ENCODE measurements at places on chromosomes 3 and 15.

- DNase-seq: no peak
Observed at GRCh38 chr3:194744826-194745225, 59.1 kb downstream of the FAM43A start.

DNA sequence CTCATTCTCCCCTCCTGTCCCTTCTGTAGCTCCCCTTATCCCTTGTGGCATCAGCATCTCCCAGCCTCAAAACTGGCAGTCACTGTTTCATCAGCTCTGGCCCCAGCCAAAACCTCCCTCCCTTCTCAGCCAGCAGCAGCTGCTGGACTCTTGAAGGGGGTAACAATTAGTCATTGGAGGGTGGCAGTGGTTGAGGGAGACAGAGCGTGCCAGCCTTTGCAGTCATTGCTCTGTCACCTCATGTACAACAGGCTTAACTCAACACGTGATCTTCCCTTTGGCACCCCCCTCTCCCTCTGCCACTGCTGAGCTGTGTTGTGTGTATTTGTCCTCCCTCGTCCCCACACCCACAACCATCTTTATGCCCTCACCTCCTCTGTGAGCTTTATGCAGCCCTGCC, 28.2 kb downstream of the RBP2 start:
- DNase-seq: peak; percentile 75

DNA sequence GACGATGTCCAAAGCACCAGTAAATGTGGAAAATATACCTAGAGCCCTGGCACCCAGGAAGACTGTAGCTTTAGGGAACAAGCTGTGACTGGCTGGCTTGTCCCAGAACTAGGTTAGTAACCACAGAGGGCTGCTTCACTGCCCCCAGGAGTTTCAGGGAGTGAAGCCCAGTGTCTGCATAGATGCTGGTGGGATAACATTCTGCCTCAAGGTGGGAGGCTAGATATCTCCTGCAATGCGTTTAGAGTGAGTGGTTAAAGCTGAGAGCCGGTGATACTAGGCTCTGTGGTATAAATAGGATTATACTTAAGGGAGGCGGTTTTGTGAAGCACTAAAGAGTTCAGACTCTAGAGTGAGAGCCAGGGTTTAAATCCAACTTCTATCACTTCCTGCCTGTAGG, 11.7 kb upstream of the CP start:
- no peak for DNase-seq

- DNase-seq: no peak
Observed at GRCh38 chr15:43239732-43240491, 19.1 kb upstream of the EPB42 start.

DNA sequence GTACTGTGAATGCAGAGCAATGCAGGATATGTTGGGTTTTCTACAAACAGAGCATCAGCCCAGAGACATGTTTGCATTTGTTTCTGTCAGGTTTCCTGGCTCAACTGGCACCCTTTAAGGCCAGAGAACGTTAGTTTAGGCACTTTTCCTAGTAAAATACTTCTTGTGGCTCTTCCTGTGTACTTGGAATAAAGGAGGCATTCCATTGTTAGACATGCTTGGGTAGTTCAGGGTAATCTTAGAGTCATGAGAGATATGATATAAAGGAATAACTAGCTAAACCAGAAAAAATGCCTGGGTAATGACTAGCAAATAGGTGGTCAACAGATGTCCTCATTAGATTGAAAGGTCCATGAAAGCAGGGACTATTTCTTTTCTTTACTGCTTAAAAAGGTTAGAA, 60.4 kb upstream of the RBM5 start:
- no peak for DNase-seq

- DNase-seq: no peak
Observed at GRCh38 chr15:76398317-76399104, 61.9 kb downstream of the ISL2 start.

- no peak for DNase-seq
Observed at GRCh38 chr3:35987386-35987785, 348.1 kb downstream of the ARPP21 start.

DNA sequence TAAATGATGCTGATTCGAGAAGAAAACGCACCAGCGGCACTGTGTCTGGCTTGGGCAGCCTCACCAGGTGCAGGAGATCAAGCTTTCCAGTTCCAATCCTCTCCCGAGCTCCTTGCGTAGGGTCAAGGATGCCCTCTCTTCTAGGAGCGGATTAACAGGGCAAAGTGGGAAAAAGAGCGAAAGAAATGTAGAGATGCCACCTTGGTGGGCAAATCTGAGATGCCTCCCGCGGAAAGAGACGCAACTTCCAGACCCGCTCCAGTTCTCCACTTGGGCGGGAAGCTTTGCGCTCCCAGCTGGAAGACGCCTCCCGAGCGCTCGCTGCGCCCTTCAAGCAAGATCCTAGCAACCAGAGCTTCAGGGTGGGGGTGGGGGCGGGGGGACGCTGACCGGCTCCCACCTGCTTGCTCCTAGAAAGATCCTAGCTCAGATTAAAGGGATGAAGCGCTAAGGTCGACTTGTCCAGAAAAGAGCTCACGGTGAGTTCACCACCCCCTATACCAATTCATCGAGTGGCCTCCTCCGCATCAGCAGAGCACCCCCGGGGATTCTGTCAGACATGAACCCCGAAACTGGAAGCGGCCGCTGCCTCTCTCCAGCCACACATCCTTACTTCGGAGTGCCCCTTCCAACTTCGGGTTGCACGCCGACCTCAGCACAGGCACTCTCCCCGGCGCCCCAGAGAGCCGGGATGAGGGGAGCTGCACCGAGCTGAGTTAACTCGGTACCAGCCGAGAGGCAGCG, 769 bp downstream of the TAFA4 start:
- no peak for DNase-seq

DNA sequence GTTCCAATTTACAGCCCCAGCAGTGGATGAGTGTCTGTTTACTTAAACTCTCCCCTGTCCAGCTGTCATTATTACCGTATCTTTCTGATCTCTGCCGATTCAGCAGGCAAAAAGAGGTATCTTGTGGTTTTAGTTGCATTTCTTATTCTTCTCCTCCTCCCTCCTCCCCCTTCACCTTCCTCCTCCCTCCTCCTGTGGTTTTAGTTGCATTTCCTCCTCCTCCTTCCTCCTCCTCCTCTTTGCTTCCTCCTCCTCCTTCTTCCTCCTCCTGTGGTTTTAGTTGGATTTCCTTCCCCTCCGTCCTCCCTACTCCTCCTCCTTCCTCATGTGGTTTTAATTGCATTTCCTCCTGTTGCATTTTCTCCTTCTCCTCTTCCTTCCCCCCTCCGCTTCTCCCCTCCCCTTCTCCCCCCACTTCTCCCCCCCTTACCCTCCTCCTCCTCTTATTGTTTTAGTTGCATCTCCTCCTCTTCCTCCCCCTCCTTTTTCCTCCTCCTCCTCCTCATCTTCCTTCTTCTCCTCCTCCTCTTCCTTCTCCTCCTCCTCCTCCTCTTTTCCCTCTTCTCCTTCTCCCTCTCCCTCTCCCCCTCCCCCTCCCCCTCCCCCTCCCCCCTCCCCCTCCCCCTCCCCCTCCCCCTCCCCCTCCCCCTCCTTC, 25.3 kb upstream of the VPS33B start:
- DNase-seq: no peak

DNA sequence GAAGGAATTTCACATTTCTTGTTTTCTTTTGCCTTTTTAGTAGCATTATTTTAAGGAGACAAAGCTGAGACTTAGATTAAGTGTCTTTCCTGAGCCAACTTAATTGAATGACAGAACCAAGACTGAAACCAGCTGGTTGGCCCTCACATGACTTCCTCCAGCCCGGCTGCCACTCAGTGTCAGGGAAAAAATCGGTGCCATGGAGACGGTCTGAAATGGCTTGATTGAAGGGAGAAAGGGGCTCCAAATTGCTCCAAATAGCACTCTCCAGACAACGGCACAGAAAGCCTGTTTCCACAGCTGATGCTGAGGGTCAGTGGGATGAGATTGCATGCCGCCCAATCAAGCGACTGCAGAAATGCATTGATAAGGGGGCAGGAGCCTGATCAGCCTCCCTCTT, 475.2 kb upstream of the IL12A start:
- no peak for DNase-seq

DNA sequence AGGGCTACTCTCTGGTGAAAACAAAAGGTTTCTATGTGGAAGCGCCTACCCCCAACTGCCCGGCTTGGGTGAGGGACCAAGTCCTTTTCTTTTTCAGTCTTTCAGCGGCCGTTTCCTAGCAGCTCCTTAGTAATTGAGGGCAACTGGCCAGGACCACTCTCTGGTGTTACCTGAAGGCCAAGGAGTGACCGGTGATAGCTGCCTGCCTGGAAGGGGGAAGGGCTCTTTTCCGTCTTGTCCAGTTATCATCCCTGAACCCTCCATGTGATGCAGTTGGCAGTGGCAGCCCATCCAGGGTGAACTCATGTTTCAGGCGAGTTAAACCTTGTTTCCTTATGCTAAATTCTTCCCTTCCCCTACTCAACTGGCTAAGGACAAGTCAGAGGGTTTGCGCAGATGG, 33.3 kb downstream of the RHCG start:
- no peak for DNase-seq

- DNase-seq: no peak
Observed at GRCh38 chr3:58864480-58864879, 185.3 kb downstream of the CFAP20DC start.

DNA sequence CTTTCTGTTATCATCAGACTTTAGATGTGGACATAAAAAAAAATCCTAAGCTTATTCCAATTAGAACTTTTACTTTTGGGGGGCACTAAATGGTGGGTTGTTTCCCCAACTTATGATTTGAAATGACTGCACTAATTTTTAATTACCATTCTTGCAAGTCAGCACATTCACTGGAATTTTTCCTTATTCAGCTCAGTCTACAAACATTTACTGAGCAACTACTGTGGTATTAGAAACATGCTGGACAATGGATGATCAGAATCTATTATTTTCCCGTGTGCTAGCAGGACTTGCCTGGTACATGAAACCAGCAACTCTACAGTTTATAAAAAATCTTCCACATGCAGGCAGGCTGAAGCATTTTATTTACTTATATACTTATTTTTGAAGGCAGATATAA, 273.6 kb downstream of the FOXP1 start:
- DNase-seq: no peak

GRCh38 chr3:30344288-30344687, 262.1 kb upstream of the TGFBR2 start:
- DNase-seq: no peak

DNA sequence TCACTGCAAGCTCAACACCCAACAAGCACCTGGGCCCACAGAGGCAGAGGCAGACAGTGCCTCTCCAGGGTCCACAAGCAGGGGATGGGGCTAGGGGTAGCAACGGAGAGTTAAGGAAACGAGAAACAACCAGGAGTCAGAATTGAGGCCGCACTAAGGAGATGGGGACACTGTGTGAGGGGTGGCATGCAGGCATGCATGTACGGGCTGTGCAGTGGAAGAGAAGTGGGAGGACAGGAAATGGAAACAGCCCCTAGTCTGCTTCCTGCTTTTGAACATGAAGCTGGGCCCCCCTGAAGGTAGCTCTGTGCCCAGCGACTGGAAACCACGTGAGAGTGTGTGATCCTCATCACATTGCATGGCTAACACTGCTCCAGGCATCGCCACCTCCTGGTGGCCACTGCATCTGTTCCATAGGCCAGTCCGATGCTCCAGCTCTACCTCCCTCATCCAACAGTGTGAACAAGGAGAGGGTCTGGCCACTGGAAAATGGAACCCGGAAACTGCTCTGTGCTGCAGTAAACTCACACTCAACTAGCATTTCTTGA, 44.0 kb downstream of the XXYLT1 start:
- DNase-seq: no peak

- DNase-seq: no peak
Observed at GRCh38 chr15:48471073-48471472, 139.8 kb downstream of the DUT start.

DNA sequence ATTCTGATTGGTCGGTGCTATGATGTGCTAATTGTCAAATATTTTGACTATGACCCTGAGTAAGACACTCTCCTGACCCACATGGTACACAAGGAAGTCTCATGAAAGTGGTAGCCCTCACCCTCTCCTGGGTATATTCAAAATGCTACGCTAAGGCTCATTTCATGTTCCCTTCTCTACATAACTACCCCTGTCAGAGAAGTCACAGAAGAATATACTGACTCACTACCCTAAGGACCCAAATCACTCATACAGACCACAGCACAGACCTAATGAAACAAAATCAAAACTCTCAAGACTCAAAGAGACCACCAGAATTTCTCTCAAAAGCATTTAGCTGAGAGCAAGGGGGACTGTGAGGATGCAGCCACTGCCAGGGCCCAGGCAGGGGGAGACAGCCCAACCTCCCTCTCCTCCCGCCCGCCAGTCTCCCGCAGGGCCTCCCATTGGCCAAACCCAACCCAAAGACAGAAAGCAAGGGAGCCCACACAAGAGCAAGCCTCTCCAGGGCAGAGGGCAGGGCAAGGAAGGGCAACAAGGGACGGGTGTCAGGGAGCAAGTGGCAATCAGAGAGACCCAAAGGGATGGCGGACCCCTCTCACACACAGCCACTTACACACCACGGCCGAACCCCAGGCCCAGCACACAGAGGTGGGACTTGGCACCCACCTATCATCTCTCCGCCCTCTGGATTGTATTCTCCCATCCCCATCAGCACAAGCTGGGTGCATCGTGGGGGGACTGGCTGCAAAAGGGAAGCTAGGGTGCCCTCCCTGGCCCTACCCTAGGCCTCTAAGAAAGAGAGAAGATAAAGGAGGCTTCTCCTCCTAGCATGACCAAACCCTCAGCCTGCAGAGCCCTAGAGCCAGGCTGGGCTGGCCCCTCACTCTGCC, 41.6 kb downstream of the MEGF11 start:
- DNase-seq: no peak

GRCh38 chr15:68934341-68934740, 4.0 kb downstream of the SPESP1 start:
- DNase-seq: no peak

DNA sequence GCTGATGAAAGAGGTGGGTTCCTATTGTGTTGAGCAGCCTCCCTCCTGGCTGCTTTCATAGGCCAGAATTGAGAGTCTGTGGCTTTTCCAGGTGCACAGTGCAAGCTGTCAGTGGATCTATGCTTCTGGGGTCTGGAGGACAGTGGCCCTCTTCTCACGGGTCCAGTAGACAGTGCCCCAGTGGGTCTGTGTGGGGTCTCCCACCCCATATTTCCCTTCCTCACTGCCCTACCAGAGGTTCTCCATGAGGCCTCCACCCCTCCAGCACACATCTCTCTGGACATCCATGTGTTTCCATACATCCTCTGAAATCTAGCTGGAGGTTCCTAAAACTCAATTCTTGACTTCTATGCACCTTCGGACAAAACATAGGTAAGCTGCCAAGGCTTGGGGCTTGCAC, 201.2 kb downstream of the FAM43A start:
- no peak for DNase-seq

DNA sequence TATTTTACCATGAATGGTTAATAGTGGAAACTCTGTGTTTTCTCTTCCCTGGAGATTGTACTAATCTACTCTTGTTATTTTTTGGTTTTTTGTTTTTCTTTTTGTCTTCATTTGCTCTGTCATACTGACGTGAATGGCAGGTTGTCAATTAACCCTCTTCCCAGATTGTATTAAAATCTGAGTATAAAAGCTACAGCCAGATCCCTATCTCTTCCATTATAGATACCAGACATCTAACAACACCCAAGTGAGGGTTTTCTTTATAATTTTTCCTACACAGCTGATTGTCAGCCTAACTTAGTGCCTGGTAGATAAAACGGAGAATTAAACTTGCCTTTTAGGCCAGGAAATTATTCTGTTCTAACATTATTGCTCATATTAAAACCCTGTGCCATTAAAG, 162.6 kb downstream of the IL5RA start:
- DNase-seq: no peak

GRCh38 chr15:50764461-50765194, 878 bp downstream of the SPPL2A start:
- no peak for DNase-seq
